Cerebellum (tissue), 4 donors: ENCODE measurements at places on chromosomes 3 and 15. TPM values are rescaled to one million over a fixed set of nuclear protein-coding genes. Genes with fewer than 3 reads are reported as not detected.

ALDH1L1 gene
- total RNA-seq = 4.7 TPM

AP3B2 gene
- 49.5 TPM for total RNA-seq

OR5K2 gene
- total RNA-seq = not detected

APOD gene
- 5.2 TPM for total RNA-seq

NME9 gene
- 6.4 TPM for total RNA-seq

NANOGP8 gene
- 0.91 TPM for total RNA-seq

FILIP1L gene
- 5.3 TPM for total RNA-seq

GRCh38 chr3:188188911-188189310 lies 35.0 kb downstream of the LPP start:
- no peak for DNase-seq

GRCh38 chr3:81477740-81478139 lies 283.7 kb downstream of the GBE1 start:
- no peak for DNase-seq

DNA sequence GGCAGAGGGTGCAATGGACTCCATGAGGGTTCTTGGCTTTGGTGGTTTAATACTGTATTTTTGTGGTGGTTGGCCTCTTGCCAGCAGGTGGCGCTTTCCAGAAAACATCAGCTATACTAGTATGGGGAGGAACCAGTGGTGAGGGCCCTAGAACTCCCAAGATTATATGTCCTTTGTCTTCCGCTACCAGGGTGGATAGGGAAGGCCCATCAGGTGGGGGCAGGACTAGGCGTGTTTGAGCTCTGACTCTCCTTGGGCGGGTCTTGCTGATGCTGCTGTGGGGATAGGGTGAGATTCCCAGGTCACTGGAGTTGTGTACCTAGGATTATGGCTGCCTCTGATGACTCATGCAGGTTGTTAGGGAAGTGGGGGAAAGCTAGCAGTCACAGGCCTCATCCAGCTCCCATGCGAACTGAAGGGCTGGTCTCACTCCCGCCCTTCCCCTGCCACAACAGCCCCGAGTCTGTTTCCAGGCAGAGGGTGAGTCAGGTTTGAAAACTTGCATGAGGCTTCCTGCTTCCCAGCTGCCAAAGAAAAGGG lies 357.7 kb downstream of the OTOL1 start:
- DNase-seq = no peak

DNA sequence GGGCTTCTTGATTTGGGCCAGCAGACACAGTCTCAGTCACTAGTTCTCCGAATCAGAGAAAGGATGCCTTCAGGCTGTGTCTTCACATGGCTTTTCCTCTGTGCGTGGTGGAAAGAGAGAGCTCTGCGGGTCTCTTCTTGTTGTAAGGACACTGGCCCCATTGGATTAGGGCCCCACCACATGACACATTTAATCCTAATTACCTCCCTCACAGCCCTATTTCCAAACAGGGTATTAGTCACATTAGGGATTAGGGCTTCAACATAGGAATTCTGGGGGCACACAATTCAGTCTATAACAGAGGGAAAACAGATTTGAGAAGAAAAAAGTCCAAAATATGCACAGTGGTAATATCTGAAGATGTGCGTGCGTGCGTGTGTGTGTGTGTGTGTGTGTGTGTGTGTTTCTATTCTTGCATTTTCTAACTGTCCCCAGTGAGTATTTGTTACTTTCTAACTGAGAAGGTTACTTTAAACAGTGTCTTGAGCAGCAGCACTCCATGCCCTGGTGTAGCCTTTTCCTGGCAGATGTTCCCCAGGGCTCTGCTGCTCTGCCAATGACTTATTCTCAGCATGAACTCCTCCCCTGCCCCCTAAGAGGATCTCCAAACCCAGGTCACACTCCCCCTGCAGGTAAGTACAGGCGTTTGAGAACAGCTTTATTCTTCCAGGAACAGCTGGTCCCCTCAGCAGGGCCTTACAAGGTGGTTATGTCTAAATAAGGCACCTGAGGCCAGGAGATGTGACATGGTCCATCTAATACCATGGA lies 72.9 kb downstream of the RPL39L start:
- DNase-seq = no peak

DNA sequence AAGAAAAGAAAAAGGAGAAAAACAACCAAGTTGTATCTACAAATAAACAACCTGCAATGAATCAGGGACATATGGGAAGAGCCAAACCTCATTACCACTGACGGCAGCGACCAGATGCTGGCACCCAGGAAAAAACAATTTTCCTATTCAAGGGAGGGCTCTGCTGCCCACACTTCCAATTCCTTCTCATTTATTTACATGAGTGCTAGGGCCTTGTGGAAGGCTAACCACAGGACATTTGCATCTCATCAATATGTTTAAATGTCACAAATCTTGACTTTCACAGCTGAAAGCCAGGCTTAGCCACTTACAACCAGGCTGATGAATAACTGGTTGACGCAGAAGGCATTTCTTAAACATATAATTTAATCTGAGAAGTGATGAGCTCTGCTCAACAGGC lies 36.0 kb downstream of the RFTN1 start:
- no peak for DNase-seq

DNA sequence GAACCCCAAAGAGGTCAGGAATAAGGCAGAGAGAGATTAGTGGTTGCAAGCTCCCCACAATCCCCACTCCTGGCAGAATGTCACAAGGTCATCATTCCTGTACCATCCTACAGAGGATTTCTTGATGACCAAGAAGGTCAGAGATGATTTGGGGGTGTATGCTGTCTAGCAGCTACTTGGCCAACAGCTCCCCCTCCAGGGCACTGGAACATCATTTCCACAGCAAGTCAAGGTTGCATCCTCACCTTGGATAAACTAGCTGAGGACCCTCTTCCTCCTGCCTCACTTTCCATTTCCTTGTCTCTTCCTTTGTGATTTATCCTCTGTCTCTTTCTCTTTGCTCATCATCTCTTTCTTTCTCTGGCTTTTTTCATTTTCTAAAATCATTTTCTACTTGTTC lies 106.3 kb downstream of the PROS1 start:
- DNase-seq = no peak

DNA sequence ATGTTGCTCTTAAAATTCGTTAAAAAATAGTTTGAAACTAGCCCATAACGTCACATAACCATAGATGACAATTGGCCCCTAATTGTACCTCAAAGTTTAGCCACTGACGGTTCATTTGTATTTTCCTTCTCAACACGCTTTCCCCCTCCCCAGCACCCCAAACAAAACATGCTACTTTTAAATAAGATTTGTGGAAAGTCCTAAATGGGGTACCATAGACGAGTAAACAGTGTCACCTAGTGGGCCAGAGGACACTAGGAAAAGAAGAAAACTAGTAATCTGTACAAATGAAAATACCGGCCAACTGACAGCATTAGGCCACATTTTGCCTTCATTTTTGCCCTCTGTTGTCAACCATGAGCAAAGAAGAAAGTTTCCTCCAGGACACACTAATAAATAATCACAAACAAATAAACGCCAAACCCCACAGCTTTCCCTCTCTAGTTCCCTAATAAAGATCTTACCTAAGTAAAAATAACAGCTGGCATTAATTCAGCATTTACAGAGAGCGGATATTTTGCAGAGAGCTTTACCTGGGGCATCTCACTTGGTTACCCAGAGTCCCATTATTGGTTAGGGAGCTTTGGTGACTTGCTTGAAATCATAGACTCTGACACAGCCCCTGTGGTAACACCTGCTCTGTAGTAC lies 175.1 kb upstream of the ATP11B start:
- DNase-seq = no peak

DNA sequence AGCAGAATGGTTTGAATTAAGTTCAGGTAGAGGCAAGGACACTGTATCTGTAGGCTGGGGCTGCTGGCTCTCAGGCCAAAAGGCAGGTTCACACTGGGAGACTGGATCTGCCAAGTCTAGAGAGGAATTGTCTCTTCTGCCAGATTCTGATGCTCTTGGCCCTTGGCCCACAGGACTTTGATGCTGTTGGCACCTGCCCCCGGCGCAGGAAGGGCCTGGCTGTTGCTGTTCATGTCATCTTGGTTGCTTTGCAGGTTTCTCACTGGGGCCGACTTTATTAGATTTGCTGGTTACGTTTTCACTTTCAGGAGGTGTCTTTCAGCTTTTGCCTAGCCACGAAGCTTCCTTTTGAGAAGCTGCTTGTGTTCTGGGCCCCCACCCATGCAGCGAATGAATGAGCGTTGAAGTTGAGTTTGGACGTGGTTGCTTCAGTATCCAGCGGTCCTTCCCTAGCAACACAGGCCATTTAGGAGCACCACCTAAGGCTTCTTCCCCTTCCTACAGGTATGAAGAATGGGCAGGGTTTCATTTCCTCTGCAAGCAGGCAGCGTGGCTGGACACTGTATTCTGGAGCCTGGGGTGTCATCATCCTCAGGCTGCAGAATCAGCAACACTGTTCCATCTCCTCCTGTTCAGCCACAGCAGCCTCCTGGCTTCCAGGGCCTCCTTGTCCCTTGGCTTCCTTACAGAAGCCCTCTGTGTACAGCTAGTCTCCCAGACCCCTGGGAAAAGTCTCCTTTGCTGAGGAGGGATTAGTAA lies 65.6 kb upstream of the PRR23C start:
- peak; percentile 85 for DNase-seq

DNA sequence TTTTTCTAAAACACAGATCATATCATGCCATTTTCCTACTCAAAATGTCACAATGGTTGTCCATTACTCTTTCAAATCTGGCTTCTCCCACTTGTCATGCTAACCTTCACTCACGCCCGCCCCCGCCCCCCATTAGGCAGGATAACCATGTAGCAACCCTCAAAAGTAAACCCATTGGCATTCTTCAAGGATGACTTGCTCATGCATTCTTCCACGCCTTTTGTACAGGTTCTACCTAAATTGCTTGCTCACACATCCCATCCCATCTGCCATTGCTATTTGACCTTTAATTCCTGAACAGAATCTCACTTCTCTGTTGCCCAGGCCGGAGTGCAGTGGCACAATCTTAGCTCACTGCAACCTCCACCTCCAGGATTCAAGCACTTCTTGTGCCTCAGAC lies 389.3 kb downstream of the MCTP2 start:
- no peak for DNase-seq
